ENCODE measurements at places on chromosomes 4 and X.

DNA sequence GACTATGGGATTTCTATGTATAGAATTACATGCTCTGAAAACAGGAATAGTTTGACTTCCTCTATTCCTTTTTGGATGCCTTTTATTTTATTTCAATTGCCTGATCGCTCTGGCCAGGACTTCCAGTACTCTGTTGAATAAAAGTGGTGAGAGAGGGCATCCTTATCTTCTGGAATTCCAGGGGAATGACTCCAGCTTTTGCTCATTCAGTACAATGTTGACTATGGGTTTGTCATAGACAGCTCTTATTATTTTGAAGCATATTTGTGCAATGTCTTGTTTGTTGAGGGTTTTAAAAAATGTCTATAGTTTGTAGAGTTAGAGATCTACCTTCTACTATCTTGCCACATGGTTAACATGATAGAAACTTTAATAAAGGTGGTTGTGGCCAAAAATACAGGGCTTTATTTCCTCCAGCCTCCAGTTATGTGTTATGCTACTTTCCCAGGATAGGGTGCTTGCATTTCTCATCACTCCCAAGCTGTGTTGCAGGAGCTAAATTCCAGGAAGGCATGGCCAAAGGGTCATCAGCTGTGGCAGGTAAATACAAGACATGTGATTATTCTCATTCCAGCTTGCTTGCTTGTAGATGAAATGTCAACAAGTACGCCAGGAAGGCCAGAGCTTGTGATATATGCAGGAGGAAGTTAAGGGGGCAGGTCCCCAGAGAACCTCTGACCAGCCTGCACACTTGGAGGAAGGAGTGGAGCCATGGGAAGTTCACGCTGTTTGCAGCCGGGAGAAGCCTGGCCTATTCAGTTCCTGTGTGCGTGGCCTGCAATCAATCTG is 142.4 kb upstream of the CPXCR1 start:
- DNase-seq, result no peak

DNA sequence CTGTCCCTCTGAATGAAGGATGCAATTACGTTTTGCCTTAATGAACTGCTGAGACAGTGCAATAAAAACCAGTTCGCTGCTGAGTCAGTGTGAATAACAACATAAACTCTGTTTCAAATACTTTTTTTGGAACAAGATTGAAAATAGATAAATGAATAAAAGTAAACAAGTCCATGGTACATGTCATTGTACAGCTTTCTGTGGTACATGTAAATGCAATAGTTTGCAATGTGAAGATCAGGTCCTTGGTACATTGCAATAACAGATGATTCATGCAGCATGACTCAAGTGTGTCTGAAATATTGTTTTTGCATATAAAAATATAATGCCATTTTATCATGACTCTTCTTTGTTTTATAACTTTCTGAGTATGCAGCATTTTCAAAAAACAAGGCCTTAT is 193.4 kb upstream of the PACRGL start:
- no peak for DNase-seq

- DNase-seq, result no peak
Measured at GRCh38 chr4:2942037-2942531, 21.1 kb downstream of the NOP14 start.

DNA sequence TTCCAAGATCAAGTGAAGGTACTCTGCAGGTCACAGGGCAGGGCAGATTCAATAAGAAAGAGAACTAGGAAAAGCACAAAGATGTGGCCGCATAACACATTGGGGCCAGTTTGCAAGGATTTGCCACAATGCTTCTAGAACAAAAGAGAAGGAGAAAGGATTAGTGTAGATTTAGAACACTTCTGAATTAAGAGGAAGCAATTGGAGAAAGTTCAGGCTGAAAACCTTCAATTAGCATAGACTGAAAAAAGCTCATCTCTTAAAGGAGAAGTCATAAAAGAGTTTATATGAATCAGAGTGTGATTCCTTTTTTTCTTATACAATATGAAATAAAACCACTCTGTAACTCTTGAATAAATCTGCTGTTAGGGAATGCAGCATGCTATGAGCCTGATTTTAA is 215.6 kb upstream of the FAT1 start:
- no peak for DNase-seq

GRCh38 chrX:97563531-97564133 is 679.9 kb downstream of the RPA4 start:
- DNase-seq, result no peak

DNA sequence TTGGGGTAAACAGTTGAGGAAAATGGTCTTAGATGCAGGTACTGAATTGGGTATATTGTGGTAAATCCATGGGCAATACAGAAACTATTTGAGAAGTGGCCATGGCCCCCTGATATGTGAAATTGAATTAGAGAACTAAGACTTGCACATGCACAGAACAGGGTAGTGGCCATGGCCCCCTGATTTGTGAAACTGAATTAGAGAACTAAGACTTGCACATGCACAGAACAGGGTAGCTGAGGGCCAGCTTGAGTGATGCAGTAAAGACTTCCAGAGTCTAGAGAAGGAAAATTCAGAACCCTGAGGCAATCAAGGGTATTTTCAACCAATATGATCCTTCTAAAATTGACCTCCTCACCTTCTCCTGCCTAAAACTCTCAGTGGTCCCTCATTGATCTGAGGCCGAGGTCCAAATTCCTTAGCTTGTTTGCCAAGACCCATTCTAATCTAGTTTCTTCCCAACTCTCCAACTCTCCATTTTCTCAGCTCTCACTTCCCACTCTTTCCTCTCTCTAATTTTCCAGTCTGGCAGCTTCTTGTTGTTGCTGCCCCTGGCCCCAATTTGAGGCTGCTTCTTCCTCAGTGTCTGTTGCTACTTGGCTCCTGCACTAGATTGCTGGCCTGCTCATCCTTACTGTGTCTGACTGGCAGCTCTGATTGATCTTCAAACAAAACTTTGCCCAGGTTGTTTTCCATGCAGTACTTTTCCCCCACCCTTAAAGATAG is 72.4 kb downstream of the FRAS1 start:
- no peak for DNase-seq

- DNase-seq, result no peak
Measured at GRCh38 chrX:94576367-94577004, 902.5 kb downstream of the FAM133A start.

GRCh38 chr4:76652389-76652788 is 217.4 kb downstream of the SHROOM3 start:
- no peak for DNase-seq

DNA sequence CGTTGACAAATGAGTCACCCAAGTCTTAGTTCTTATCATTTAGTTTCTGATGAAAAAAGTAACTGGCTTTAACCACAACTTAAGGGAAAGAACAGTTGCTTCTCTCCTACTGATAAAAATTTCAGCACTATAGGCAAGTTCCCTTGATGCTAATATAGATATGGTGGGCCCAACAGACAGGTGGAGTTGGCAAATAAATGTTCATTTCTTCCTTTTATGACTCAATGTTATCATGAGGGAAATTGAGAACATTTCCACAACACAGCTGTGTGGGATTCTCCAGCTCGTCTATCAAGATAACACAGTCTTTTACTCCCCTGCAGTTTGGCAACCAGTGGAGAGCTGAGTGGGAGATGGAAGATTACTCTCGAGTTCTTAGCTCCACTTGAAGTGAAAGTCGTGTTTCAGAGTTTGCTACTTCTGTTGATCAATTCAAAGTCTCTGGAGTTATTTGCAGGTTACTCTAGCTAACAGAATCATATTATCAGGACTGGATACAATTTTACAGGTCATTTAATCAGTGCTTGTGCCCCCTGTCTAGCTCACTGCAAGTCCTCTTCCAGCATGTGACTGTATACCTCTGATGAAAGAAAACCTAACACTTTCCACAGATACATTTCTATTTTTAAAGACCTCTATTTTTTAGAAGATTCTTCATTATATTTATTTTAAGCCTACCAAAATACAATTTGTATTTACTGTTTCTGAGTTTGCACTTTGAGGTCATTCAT is 270.6 kb upstream of the GK2 start:
- DNase-seq, result no peak

GRCh38 chr4:148630051-148630450 is 187.8 kb upstream of the NR3C2 start:
- no peak for DNase-seq

GRCh38 chr4:98778206-98778605 is 119.8 kb upstream of the TSPAN5 start:
- DNase-seq, result no peak

DNA sequence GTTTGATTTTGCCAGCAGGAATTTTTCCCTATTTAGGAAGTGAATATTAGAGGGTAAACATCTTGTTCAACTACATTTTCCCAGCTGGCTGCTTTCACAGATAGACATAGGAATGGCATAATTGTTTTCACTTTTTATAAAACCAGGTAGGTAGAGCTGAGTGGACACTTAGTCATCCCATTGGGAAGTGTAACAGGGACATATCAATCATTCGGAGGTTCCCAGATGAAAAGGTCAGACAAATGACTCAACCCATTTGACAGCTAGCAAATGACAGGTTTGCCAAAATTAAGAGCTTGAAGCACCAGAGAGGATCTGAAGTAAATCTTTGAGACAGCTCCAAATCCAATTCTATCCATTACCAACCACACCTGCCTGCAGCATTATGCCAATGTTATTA is 205.3 kb downstream of the SLC39A8 start:
- DNase-seq, result no peak

DNA sequence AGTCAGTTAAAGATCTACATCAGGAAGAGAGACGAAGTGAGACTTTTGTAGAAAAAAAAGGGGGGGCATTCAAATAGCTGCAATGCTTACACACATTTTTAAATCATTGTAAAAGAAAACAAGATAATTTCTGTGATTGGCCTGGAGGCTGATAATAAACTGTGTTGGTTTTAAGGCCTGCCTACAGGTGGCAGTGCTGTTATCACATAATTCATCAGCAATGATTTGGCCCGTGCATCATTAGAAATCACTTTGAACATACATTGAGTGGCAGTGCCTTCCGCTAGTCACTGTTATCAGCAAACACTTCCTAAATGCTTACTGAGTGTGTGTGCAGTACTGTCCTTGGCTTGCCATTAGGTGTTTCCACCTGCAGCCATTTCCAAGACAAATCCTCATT is 831.9 kb downstream of the TRIML1 start:
- no peak for DNase-seq

All from C1 segment of cervical spinal cord (tissue), 14 donors.